ENCODE measurements at places on chromosomes 3 and 15.

- H3K36me3 ChIP-seq, result no peaks in the 10 kb centered on the region
- no peak overlapping the region for H3K4me3 ChIP-seq
- no peak for DNase-seq
- peaks cover 24% of the 10 kb centered on the region for H3K4me1 ChIP-seq
- H3K27me3 ChIP-seq, result no peaks in the 10 kb centered on the region
- H3K27ac ChIP-seq, result no peak overlapping the region
Measured at GRCh38 chr3:72405943-72406566, 442.2 kb downstream of the SHQ1 start.

- DNase-seq, result peak; percentile 41
- peaks cover 1% of the 10 kb centered on the region for H3K4me1 ChIP-seq
- no peak overlapping the region for H3K4me3 ChIP-seq
- H3K27ac ChIP-seq, result no peak overlapping the region
Measured at GRCh38 chr3:23094890-23095462, 108.2 kb upstream of the UBE2E2 start.

DNA sequence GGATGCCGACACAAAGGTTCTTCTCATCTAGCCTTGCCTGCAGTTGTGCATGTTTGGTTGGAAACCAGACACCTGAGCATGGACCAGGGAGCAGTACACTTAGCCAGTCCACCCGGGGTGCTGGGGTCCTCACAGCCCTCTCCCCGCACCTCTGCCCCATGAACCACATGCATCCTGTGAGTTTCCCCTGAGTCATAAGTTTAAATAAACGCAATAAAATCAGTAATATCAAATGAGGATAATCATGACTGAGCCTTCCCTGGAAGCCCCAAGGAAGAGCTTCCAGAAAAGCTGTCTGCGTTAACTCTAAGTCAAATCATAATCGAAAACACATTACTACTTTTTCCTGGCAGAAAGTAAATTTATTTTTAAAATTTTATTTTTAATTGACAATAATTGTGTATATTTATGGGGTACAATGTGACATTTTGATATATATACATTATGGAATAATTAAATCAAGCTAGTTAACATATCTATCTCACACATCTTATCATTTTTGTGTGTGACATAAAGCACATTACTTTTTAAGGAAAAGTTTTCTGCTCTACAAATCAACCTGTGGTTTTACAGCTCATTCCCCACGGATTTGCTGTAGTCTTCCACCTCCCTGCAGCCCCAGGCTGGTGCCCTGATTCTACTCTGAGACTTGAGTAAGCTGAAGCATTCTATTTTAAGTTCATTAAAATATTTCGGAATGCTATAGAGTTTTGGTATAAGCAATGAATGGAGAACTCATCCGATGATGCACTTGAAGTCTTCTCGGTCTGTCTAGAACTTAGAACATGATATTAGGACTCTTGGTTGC is 166.0 kb upstream of the EIF1B start:
- no peaks in the 10 kb centered on the region for H3K36me3 ChIP-seq
- no peaks in the 10 kb centered on the region for H3K27me3 ChIP-seq
- H3K27ac ChIP-seq, result no peak overlapping the region

GRCh38 chr3:168081171-168081771 is 14.5 kb downstream of the GOLIM4 start:
- no peaks in the 10 kb centered on the region for H3K36me3 ChIP-seq
- no peaks in the 10 kb centered on the region for H3K27me3 ChIP-seq
- no peak overlapping the region for H3K27ac ChIP-seq
- peaks cover 14% of the 10 kb centered on the region for H3K4me1 ChIP-seq
- no peak overlapping the region for H3K4me3 ChIP-seq

GRCh38 chr15:90645873-90646575 is 71.1 kb upstream of the BLM start:
- no peak for DNase-seq
- H3K36me3 ChIP-seq, result no peaks in the 10 kb centered on the region
- H3K27ac ChIP-seq, result no peak overlapping the region
- peaks cover 3% of the 10 kb centered on the region for H3K4me1 ChIP-seq
- H3K27me3 ChIP-seq, result no peaks in the 10 kb centered on the region

GRCh38 chr3:158552124-158552523 is 18.9 kb upstream of the MLF1 start:
- DNase-seq, result no peak
- H3K4me3 ChIP-seq, result no peak overlapping the region
- no peaks in the 10 kb centered on the region for H3K4me1 ChIP-seq
- no peaks in the 10 kb centered on the region for H3K36me3 ChIP-seq

DNA sequence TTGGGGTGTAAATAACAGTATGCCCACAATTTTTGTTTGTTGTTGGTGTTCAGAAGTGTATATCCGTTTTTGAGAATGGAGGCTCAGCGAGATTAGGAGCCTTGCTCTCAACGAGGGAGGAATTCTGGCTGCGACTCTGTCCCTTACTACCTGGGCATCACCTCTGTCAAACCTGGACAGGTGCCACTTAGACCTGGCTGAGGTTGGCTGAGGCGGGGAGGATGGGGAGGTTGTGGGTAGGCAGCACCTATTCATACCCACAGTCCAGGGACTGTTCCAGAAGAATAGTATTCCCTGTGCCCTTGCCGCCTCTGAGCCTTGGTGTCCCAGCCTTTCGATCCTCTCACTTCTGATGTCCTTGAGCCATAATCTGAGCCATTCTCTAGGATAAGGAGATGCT is 99.9 kb downstream of the LINGO1 start:
- H3K4me1 ChIP-seq, result peaks cover 16% of the 10 kb centered on the region
- no peaks in the 10 kb centered on the region for H3K27me3 ChIP-seq
- H3K27ac ChIP-seq, result no peak overlapping the region
- DNase-seq, result no peak

DNA sequence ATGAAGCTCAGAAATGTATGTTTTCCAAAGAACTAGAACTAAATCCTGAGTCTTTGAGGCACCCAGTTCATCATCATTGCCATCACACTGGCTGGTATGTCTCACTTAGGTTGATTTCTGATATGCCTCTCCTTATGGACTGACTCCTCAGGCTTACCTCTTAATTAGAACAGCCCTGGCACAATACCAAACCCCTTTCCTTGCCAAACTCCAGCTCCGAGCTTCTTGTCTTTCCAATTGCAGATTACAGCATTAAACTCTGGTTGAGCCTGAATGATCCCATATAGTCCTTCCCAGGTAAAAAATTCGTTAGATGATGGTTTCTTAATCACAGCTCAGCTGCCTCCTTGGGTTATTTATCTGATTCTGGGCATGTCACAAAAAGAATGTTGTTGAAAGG is 66.3 kb downstream of the RTP4 start:
- no peaks in the 10 kb centered on the region for H3K4me1 ChIP-seq
- no peak for DNase-seq
- H3K27ac ChIP-seq, result no peak overlapping the region
- H3K4me3 ChIP-seq, result no peak overlapping the region
- no peaks in the 10 kb centered on the region for H3K27me3 ChIP-seq

DNA sequence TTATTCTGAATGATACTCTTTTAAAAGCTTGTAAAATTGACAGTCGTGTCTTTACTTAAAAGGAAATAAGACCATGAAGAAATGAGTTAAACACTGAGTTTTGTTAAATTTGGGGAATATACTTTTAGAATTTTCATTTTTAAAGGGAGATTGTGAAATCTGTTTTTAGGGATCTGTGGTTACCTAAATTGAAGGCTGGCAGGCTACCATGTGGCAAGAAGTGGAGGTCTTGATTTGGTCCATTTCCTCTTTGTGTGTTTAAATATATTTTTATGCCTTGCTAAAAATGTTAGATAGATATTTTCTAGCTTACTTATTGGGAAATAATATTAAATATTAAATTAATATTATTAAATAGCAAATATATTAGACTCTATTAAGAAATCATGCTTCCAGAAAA is 36.6 kb upstream of the SLC22A13 start:
- no peaks in the 10 kb centered on the region for H3K36me3 ChIP-seq
- no peaks in the 10 kb centered on the region for H3K4me1 ChIP-seq
- no peaks in the 10 kb centered on the region for H3K27me3 ChIP-seq
- DNase-seq, result no peak

DNA sequence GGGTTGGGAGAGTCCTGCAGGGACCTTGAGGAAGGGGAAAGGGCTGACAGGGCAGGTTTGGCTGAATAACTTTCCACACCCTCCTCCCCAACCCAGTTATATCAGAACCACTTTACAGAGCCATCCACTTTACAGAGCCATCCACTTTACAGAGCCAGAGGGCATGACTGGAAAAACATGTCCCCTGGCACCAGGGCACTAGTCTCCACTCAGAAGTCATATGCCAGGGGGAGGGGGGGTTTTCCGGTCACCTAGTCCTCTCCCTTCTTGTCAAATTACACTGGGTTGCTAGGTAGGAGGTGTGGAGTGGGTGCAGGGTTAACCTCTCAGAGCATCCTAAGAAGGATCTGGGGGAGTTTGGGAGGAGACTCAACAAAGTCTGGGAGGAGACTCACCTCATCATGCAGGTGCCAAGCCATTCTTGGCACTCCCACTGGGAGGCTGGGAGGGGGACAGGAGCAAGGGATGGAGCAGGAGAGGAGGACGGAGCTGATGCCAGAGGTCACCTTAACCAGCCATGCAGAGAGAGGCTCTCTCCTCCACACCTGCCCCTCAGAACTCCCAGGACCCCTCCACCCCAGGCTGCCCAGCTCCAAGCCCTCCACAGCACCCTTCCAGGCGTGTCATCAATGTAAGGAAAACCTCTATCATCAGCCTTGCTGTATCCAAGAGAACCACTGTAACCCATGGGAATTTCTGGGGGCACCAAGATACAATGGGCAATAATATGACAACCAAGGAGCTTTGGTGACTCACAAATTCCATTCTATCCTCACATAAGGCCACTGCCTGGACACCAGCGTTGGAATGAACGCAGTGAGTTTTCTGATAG is 1.7 kb downstream of the LRRC2 start:
- H3K36me3 ChIP-seq, result no peaks in the 10 kb centered on the region
- H3K27ac ChIP-seq, result no peak overlapping the region
- no peaks in the 10 kb centered on the region for H3K27me3 ChIP-seq
- no peak for DNase-seq
- no peak overlapping the region for H3K4me3 ChIP-seq

DNA sequence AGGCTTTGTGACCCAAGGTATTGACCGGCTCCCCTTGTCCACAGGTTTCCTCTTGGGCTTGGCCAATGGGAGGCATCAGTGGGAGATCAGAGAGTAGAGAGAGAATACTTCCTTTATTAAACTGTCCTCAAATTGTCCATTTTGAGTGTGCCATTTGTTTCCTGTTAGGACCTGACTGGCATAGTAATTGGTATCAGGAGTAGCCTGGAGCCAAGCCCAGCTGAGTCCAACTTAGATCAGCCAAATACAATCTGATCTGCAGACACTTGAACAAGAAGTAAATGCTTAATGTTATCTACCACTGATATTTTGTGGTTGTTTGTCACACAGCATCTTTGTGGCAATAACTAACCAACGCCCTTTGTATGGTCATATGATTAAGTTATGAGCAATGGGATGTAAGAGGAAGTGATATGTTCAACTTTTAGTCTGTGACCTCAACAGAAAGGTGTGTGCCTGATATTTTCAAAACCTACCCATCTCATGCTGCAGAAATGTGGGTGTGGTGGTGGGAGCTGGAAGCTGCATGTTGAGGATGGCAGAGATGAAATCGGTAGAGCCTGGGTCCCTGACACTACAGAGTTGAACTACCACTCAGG is 13.3 kb downstream of the MYD88 start:
- H3K4me3 ChIP-seq, result no peak overlapping the region
- no peak overlapping the region for H3K27ac ChIP-seq
- no peaks in the 10 kb centered on the region for H3K4me1 ChIP-seq
- no peaks in the 10 kb centered on the region for H3K36me3 ChIP-seq
- no peak for DNase-seq

DNA sequence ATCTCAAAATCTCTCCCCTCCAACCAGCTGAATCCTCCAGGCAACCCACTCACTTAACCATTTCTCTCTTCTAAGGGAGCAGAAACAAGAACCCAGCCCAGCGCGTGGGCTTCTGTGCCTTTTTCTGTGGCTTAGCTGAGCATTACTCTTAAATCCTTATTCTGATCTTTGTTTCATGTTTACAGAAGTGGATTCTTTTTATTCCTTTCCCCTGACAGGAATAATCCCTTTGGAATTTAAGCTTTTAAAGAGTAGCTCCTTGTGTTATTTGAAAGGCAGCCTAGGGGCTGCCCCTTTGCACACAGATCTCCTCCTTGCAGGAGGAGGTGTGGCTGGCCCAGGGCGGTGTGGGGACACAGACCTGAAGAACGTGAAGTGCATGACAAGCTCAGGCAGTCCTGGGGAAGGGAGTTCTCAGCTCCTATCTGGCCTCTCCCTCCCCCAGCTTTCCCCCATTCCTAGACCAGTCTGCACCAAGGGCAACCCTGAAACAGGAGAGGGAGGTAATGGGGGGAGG is 77.1 kb upstream of the UBE2E1 start:
- H3K4me3 ChIP-seq, result no peak overlapping the region
- no peaks in the 10 kb centered on the region for H3K27me3 ChIP-seq
- H3K4me1 ChIP-seq, result no peaks in the 10 kb centered on the region
- no peaks in the 10 kb centered on the region for H3K36me3 ChIP-seq
- no peak overlapping the region for H3K27ac ChIP-seq

DNA sequence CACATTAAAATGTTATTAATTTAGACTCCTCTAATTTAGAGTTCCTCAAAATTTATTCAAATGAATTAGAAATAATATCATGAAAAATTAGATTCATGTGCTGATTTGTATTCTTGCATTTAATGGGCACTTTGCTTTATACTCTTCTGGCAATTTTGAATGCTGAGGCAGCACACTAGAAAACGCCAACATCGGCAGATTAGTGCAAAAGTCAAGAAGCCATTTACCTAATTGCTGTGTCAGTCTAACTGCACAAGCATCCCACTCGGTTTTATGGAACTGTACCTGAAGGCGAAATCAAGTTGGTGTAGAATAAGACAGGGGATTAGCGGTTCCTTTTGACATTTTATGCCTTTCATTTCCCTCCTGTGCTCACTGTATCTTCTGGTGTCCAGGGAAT is 382.0 kb downstream of the ROBO2 start:
- H3K36me3 ChIP-seq, result no peaks in the 10 kb centered on the region
- no peaks in the 10 kb centered on the region for H3K27me3 ChIP-seq
- H3K4me3 ChIP-seq, result no peak overlapping the region
- no peak for DNase-seq

- no peaks in the 10 kb centered on the region for H3K27me3 ChIP-seq
- no peak overlapping the region for H3K4me3 ChIP-seq
- H3K27ac ChIP-seq, result no peak overlapping the region
- no peak for DNase-seq
Measured at GRCh38 chr15:79068790-79069189, 21.8 kb downstream of the RASGRF1 start.

- DNase-seq, result peak; percentile 61
- no peaks in the 10 kb centered on the region for H3K27me3 ChIP-seq
- H3K4me3 ChIP-seq, result no peak overlapping the region
Measured at GRCh38 chr15:80978685-80979329, 10.8 kb downstream of the MESD start.

DNA sequence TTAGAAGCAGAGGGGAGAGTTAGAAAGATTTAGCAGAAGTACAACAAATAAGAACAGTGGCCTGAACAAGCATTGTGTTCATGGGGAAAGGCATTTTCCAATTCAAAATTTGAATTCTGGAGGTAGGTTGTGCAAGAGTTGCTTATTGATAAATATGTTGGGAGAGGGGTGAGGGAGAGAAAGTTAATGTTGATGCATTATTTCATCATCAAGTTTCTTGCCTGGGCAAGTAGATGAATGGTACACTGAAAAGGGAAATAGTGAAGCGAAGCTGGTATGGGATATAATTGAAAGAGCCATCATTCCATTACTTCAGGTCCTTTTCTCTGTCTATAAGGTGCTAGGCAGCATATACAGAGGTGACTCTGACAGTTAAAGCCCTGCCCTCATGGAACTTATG is 288.9 kb upstream of the GBE1 start:
- no peak overlapping the region for H3K4me3 ChIP-seq
- DNase-seq, result no peak
- H3K27me3 ChIP-seq, result no peaks in the 10 kb centered on the region
- no peak overlapping the region for H3K27ac ChIP-seq
- H3K4me1 ChIP-seq, result no peaks in the 10 kb centered on the region

All from mesendoderm (in vitro differentiated cells).